ENCODE measurements at places on chromosomes 3 and 15.

- no peak for DNase-seq
Observed at GRCh38 chr3:29145360-29145759, 135.5 kb upstream of the RBMS3 start.

DNA sequence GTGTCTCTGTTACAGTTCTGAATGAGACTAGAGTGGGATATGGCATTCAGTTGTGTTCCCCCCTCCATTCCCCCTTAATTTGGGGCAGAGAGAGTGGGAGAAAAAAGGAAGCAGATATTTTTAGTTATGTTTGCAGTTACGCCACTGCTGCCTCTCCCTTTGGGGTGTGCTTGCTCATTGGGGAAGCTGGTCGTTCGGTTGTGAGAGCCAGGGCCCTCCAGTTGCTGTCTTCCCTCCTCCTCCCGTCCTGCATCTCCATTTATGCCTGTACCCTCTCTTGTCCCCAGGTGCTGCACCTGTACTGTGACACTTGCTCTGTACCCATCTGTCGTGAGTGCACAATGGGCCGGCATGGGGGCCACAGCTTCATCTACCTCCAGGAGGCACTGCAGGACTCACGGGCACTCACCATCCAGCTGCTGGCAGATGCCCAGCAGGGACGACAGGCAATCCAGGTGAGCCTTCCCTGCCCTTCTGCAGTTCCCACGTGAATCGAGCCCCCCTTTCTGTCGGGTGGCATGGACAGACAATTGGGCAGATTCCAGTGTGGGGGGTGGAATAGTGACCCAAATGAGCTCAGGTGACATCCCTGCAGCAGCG lies 55.8 kb downstream of the TRIM71 start:
- no peak for DNase-seq

DNA sequence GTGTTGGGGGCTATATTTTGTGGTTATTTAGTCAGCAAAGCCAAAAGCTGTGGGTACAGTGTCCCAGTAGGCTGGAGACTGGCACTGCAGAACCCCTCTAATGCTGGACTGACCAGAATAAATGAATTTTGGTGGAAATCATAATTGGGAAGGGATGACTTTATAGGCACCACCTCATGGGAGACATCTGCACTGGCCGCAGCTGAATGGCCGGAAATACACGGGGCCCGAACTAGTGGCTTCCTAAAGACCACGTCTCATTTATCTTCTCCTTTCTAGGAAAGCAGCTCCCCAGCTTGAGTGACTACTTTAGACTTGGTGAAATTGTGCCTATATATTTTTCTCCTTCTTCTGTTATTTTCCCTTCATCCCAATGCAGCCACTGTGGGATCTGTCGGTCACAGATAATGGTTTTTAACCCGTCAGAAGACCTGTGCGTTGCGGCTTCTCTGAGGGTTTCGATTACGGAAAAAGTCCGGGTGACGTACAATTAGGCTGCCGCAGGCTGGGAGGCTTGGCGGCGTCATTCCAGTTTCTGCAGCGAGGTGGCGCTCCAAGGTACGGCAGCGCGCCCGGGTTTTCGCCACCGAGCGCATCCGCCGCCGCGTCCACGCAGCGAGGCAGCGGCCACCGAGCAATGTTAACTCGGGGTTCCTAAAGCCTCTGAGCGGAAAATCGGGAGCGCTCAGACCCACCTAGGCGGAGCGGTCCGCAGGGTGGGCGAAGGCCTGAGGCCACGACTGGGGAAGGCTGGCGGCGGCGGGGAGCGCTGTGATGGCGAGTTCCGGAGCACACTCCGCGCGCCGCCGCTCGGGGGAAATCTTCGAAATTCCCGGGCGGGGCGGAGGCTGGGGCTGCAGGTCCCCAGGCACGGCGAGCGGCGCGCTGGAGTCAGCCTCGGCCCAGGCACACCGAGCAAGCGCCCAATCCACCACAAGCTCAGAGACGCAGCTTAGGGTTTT lies 26.3 kb downstream of the NR2F2 start:
- DNase-seq = peak; percentile 56

DNA sequence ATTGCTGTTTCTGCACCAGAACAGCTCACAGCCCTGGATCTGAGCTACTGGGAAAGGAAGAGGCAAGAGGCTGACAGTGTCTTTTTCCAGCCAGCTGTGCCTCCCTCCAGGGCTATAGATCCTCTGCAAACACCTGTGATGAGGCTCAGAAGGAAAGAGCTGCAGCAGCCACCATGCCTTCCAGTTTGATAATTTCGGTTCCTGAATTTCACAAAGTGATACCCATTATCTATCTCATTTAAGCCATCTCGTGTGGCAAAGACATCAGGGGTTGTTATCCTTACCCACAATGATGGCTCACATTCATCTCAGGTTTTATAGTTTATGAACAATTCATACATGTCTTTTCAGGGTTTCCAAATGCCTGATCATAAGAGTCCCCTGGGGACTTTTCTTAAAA lies 1.8 kb upstream of the LARP6 start:
- DNase-seq = no peak

DNA sequence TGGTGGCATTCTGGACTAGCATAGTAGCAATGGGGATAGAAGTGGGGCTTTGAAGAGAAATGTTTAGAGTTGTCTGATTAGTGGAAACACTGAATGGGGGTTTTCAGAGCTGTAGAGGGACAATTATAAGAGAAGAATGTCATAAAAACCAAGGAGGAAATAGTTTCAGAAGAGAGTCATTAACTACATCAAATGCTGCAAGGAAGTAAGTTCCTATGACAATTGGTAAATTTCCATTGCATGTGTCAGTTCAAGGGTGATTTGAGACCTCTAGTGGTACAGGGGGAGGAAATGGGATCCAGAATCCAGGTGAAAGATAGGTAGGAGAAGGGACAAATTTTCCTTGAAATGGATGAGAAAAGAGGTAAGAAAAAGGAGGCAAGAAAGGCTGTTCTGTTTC lies 68.3 kb upstream of the TBC1D5 start:
- DNase-seq = no peak

GRCh38 chr3:168077091-168077490 lies 18.6 kb downstream of the GOLIM4 start:
- no peak for DNase-seq

DNA sequence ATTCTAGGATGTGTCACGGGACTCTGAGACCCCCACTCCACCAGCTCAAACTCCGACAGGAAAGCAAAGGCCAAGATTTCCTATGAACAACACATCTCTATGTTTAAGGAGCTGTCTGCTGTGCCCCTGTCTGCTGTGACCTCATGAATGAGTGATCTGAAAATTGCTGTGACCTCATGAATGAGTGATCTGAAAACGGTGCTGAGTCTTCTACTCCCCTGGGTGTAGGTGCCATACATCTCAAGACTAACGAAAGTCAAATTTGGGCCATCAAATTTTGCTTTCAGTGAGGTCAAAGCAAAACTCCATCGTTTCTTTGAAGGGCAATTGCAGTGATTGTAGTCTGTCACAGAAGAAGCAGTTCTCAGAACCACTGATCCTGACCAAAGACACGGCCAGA lies 24.4 kb downstream of the IL5RA start:
- no peak for DNase-seq

- no peak for DNase-seq
Observed at GRCh38 chr3:55156851-55157650, 229.2 kb upstream of the LRTM1 start.

DNA sequence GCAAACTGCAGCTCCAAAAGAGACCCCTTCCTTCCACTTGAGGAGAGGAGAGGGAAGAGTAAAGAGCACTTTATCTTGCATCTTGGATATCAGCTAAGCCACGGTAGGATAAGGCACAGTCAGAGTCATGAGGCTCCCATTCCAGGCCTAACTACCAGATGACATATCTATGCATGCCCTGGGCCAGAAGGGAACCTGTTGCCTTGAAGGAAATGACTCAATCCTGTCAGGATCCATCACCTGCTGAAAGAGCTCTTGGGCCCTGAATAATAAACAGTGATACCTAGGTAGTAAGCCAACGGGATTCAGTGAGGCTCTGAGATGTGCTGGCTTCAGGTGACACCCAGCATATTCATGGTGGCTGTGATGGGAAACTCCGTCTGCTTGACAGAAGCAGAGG lies 118.5 kb upstream of the EPHA3 start:
- no peak for DNase-seq

DNA sequence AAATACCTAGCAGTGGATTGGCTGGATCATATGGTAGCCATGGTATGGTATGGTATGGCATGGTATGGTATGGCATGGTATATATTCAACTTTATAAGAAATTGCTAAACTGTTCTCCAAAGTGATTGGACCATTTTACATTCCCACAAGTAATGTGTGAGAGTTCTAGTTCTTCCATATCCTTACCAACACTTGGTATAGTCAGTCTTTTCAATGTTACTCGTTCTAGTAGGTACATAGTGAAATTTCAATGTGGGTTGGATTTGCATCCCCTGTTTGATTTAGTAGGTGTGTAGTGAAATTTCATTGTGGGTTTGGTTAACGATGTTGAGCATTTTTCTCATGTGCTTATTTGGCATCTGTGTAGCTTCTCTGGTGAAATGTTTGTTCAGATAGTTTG lies 154.3 kb downstream of the ITPR1 start:
- DNase-seq = no peak

GRCh38 chr15:58423831-58424608 lies 7.8 kb upstream of the LIPC start:
- no peak for DNase-seq

DNA sequence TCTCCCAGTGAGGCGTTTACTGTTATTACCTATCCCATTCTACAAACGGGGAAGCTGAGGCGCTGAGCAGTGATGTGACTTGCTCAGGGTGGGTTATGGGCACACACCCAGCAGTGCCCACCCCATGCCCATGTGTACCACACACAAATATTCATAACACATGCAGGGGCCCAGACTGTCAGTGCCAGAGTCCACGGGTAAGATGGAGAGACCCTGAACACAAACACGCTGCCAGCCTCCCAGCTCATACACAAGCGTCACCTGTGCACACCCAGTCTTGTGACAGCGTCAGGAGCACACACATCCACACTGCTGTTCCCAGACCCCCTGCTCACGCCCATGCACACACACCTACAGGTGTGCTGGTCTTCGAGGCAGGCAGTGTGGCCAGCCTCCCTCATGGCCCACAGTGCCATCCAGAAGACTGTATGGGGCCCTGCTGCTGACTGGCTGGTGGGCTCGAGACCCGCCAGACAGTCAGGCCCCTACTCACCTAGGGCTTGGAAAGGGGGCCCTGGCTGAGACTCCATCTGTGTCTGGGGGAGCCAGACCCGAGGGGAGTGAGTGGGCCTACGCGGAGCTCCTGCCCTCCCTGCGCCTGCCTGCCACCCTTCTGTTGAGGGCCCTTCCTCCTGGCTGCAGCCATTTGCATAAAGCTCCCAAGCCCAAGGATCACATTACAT lies 39.4 kb downstream of the DNAJB8 start:
- no peak for DNase-seq

GRCh38 chr15:76032046-76032445 lies 19.8 kb upstream of the NRG4 start:
- no peak for DNase-seq

GRCh38 chr3:190862209-190863118 lies at the start of gene GMNC:
TSS of gene GMNC (minus strand) at chr3:190862694. CDS start at chr3:190862615, 79 bp downstream.
- DNase-seq = peak; percentile 63

GRCh38 chr15:73982222-73982962 lies 9.7 kb downstream of the STOML1 start:
- DNase-seq = peak; percentile 45
